ENCODE measurements at places on chromosomes 7 and 10.

DNA sequence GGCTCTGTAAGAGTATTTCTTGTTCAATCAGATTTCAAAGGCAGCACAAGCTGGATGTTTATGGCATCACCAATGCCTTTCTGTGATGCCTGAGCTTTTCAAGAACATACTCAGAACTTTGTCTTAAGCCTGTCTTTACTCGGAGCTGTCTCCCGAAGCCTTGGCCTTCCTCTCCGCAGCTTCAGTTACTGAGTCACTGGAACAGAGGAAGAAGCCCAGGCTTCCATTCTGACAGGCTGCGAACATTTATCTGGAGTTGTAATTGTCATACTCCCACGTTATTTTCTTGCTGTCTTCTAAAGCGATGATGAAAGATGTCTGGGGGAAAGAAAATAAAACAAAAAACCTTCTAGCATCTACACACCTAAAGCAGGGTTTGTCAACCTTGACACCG lies 43.9 kb downstream of the GRK5 start:
- no peak for DNase-seq

DNA sequence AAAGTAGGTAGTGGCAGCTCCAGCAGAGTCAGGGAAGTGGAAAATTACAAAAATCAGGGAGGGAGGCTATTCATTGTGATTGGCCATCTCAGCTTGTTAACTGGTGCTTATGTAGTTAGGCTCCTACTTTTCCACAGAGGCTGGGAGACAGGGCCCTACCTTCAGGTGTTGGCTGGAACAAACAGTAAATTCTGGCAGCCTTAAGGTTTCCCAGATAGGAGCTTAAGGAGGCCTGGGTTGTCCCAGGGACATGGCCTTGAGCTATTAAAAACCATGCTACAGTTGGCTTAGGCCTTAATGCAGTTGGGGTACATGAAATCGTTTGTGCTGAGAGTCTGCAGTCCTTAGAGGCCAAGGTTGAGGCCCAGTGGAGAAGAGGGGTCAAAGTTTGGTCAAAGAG lies 324.5 kb downstream of the LHFPL3 start:
- no peak for DNase-seq

- DNase-seq = no peak
Measured at GRCh38 chr7:96131525-96131924, 190.4 kb downstream of the SLC25A13 start.

- no peak for DNase-seq
Measured at GRCh38 chr7:35691366-35691765, 3.6 kb downstream of the HERPUD2 start.

GRCh38 chr10:76265441-76266113 lies 834.2 kb downstream of the LRMDA start:
- no peak for DNase-seq

DNA sequence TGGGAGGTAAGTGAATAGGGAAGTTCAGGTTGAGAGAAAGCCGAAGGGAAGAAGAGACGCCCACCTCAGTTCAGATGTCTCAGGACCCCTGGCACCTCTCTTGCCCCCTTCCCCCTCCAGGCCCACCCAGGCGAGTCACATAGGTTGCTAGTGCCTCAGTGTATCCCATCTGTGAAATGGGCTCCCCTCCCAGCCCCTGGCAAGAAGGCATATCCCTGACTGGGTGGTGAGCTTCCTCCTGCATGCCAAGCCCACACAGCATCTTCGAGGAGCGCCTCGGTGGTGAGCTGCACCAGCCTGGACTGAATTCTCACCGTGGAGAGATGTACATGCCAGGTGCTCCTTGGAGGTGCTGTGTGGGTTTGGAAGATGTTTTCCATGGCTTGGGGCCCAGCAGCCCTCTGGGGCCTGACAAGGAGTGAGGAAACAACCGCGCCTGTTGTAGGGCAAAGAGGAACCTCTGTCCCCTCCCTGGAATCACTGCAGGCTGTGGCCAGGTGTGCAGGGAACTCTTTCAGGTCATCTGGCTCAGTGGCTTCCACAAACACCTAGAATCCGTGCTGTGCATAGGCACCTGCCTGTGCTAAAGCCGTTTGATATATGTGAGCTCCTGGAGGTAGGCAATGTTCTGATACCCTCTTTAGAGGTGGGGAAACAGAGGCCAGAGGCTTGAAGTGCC lies 45.1 kb downstream of the UNC5B start:
- no peak for DNase-seq

DNA sequence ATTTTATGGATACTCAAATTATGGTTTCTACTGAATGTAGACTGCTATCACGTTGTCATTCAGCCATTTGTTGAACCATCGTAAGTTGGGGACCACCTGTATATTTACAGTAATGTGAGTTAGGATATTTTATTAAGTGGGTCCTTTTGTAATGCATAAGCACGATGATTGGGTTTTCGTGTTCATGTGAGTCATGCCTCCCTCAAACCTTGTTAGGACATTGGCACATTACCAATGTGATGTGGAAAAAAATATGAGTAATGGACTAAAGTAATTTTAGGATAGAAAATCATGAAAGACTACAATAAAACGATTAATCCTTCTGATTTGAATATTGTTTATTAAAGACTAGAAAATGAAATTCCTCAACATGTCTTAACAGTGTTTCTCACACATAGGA lies 8.7 kb downstream of the SMC3 start:
- no peak for DNase-seq

- DNase-seq = no peak
Measured at GRCh38 chr7:45402480-45403218, 171.5 kb upstream of the ADCY1 start.

DNA sequence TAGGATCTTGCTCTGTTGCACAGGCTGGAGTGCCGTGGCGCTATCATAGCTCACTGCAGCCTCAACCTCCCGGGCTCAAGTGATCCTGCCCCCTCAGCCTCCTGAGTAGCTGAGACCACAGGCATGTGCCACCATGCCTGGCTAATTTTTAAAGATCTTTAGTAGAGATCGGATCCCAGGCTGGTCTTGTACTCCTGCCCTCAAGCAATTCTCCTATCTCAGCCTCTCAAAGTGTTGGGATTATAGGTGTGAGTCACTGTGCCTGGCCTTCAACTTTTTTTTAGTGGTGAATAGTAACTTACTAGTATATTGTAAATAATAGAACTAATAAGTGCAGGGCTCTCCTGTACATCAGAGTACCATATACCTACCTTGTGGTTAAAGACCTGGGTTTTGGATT lies 52.1 kb upstream of the LMTK2 start:
- DNase-seq = no peak

DNA sequence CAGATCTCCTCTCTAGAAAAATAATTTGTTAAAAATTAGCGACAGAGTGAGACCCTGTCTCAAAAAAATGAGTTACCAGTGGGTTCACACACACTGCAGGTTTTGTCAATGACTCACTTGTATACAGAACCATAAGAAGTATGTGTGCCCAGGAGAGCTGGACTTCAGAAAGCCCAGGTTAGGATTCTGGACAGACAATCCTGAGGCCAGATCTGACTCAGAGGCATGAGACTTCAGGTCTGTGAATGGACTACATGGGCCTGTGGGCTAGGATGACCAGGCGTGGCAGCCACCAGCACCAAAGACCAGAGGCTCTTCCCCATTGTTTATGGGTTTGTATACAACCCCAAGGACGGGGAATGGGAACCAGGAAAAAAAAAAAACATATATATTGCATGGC lies 9.3 kb upstream of the ZNF438 start:
- DNase-seq = no peak

GRCh38 chr7:157001920-157002818 lies 8.3 kb downstream of the MNX1 start:
- DNase-seq = no peak

- no peak for DNase-seq
Measured at GRCh38 chr7:149302222-149302621, 40.2 kb downstream of the ZNF783 start.

DNA sequence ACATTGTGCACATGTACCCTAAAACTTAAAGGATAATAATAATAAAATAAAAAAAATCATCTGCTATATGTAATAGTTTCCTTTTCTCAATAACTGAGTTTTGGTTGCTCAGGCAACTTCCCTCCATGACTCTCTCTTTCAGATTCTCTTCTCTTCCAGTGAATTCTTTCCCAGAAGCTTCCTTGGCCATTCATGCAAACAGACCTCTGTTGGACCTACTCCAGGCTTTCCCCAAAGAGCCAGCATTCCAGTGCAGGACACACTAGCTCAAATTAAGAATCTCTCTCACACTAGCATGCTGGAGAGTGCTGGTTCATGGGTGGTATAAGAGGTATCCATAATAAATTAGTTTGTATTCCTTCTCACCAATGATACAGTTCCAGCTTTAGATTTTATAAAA lies 31.0 kb upstream of the ZEB1 start:
- DNase-seq = no peak

GRCh38 chr7:39421251-39421650 lies 145.0 kb upstream of the YAE1 start:
- no peak for DNase-seq

DNA sequence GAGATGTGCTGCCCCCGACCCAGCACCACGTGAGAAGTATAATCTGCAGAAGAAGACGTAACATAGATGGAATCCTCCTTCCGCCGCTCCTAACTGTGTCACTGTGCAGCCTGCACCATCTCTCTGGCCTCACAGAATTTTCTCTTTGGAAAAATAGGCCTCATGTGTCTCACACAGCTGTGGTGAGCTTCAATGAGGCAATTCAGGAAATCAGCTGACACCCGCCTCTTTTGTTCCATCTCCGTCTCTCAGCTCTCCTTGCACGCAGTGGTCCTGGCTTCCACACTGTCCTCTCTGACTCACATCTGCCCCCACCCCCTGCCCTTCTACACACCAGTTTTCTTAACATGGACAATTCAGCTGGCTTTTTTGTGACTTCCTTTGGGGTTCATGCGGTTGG lies 7.2 kb downstream of the C10orf90 start:
- DNase-seq = peak; percentile 23

- no peak for DNase-seq
Measured at GRCh38 chr10:8404721-8405120, 350.2 kb downstream of the GATA3 start.

DNA sequence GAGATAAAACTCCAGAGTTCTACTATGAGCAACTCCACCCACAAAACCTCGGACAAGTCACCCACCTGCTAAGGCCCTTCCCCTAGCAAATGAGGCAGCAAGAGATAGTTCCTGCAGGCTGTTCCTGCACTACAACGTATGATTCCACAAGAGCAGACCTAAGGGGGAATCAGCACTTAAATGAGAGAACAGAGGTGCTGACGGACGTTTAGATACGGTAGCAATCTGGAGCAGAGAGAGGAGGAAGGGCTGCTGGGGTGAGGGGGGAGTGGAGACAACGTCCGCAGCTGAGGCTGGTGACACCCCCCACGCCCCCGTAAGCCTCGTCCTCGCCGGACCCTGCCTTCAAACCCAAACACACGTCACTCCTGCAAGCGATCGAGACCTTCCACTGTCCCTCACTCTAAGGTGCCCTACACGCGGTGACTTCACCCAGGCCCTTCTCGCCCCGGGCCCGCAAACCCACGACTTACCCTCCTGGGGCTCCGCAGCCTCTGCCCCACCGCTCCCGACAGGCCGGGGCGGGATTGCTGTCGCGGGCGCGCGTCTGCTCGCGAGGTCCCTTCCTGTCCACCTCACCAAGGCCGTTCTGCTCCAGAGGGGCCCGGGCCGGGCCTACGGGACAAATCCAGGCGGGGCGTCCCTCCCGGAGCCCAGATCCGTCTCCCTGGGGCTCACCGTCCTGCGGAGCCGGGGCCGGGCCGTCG lies 635 bp downstream of the ZNF12 start:
- DNase-seq = peak; percentile 48

- peak; percentile 47 for DNase-seq
Measured at GRCh38 chr10:70475661-70476060, 2.9 kb upstream of the PALD1 start.

DNA sequence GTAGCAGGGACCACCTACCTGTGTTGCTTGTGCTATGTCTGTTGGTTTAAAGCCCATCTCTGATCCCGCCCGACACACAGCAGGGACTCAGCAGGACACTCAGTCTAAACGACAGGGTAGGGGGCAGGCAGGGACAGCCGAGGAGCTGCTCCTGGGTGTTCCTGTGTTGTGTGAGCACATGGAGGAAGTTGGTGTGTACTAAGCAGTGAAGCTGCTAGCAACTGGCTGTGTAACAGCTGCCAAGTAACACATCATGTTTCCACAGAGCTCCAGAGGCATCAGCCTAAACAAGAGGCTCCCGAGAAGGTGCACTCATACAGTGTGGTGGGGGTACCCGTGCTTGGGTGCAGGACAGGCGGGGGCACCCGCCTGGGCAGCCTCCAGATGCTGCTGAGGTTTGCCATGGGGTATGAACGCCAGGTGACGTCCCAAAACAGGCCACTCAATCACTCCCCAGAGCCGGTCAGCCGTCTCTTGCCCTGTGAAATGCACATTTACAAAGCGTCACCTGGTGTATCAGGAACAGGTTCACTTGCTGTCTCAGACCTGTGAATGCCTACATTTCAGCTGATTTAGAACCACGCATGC lies 59.6 kb downstream of the PTPRN2 start:
- DNase-seq = no peak

DNA sequence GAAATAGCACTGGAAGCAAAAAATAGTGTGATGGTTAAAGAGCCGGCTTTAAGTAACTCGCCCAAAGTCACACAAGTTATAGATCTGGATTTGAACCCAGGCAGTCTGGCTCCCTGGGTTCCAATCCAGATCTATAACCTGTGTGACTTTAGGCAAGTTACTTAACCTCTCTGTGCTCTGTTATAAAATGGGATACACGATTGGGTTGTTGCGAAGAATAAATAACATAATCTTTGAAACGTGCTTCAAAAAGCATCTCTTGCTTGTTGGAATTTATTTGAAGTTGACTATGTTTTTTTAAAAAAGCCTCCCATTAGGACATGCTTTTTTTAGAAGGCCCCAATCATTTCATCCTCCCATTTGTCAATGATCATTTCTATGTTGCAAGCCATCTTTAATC lies 3.5 kb upstream of the LCOR start:
- no peak for DNase-seq

DNA sequence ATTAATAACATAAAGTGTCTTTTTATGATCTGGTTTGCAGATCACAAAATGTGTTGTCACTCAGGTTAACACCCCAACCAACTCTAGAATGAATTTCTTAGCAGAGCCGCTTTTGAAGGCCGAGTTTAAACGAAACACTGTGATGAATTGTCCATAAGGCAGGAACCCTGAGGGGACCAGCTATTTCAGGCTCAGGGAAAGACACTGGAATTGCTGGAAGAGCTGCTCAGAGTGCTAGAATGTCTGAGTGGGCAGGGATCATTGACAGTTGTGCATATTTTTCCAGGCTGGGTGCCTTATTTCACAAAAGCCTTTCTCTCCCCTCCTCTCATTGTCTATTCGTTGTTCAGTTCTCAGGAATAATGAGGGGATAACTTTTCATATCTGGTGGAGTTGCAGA lies 68.7 kb upstream of the PRKG1 start:
- DNase-seq = no peak

DNA sequence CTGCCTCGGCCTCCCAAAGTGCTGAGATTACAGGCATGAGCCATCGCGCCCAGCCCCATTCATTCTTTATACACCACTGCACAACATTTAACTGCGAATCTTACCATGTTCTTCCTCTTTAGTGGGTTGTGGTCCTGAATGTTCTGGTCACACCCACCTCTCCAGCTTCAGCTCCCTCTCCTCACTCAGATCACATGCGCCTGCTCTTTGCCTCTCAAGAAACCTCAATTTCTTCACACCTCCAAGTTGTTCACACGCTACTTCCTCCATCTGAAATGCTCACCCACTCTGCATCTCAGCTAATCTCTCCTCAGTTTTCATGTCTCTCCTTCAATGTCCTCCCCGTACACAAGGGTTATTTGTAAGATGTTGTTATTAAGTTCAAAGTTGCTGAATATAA lies 2.4 kb upstream of the PRR15 start:
- no peak for DNase-seq

- no peak for DNase-seq
Measured at GRCh38 chr10:52780391-52781155, 8.0 kb upstream of the MBL2 start.

GRCh38 chr10:119761106-119761505 lies 35.3 kb downstream of the INPP5F start:
- no peak for DNase-seq

Data from stimulated activated CD8-positive, alpha-beta memory T cell treated with anti-CD3 and anti-CD28 coated beads, Interleukin-4, amount 100 ng/mL, for 48 hours (primary cell).